ENCODE measurements at places on chromosomes 4 and X.

DNA sequence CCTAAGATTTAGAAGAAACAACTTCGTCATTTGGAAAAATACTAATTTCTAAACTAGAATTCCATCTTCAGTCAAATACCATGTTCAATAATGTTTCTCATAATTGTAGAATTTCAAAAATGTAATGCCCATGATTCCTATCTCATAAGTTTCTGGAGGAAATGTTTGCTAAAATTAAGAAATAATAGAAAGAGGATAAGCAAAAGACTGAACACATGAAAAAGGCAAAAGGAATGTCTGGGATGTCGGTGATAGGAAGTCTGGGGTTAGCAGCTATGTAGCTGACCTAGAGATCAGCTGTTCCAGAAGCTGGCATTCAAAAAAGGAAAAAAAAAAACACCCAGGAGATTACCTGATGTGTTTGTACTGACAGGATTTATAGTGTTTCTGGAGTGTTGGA is 18.9 kb upstream of the PCDH10 start:
- DNase-seq, result no peak

DNA sequence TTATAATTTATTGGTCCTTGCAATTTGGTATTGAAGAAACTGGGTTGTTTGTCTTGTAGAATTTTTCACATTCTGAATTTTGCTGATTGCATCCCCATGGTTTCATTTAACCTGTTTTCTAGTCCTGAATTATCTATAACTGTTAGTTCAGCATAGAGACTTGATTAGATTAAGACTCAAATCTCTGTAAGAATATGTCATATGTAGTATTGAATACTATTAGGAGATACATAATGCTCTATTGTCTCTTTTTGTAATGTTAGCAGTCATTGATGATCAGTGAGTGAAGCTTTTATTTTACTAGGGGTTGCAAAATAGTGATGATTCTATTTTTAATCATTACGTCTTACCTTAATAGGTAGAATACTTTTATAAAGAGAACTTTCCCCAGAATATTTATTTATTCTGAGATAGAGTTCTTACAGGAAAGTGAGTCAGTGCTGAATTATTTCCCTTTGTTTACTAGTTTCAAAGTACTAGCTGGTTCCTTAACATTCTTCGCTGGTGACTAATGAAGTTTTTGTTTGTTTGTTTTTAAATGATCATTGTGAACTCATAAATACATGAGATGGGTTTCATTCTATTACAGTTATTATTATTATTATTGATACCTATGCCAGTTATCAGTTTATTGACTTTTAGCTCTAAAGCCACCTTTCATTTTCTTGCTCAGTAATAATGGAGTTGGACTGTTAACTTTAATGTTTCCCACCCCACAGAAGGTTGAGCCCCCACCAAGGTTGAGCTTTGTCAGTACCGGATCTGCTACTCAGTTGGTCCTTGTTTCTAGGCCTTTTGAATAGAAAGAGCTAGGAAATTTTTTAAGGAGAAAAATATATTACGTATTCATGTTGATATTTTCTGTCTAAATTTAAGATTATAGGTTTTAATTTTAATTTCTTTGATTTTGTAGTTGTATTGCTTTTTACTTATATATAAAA is 102.3 kb downstream of the LARP1B start:
- no peak for DNase-seq

DNA sequence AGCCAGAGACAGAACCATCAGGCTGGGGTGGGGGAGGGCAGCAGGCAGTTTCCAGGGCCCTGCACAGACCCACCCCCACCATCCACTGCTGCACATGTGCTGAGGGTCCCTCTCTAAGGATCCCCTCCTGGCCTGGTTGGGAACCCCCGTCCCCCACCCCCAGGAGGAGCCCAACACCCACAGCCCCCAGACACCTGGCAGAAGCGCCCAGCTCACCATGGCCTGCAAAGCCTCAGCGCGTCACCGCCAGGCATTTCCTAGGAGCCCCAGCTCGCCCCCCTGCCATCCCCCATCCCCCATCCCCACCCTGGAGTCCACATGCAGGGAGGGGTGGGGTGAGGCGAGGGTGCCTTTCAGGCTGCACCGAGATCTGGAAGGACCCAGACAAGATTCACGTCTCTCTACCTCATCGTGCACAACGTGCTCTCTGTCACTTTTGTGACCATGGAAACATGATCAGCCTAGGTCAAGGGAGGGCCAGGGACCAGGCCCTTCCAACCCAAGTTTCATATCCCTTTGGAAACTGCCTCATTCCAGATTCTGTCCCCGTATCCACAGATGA is 9.3 kb downstream of the MXD4 start:
- no peak for DNase-seq

DNA sequence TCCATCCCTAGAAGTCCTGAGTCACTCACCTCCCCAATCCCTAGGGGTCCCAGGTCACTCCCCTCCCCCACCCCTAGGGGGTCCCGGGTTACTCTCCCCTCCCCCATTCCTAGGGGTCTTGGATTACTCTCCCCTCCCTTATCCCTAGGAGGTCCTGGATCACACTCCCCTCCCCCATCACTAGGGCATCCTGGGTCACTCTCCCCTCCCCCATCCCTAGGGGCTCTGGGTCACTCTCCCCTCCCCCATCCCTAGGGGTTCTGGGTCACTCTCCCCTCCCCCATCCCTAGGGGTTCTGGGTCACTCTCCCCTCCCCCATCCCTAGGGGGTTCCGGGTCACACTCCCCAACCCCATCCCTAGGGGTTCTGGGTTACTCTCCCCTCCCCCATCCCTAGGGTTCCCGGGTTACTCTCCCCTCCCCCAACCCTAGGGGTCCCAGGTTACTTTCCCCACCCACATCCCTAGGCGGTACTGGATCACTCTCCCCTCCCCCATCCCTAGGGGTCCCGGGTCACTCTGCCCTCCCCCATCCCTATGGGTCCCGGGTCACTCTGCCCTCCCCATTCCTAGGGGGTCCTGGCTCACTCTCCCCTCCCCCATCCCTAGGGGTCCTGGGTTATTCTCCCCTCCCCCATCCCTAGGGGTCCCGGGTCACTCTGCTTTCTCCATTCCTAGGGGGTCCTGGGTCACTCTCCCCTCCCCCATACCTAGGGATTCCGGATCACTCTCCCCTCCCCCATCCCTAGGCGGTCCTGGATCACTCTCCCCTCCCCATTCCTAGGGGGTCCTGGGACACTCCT is 2.1 kb downstream of the ASMTL start:
- no peak for DNase-seq

DNA sequence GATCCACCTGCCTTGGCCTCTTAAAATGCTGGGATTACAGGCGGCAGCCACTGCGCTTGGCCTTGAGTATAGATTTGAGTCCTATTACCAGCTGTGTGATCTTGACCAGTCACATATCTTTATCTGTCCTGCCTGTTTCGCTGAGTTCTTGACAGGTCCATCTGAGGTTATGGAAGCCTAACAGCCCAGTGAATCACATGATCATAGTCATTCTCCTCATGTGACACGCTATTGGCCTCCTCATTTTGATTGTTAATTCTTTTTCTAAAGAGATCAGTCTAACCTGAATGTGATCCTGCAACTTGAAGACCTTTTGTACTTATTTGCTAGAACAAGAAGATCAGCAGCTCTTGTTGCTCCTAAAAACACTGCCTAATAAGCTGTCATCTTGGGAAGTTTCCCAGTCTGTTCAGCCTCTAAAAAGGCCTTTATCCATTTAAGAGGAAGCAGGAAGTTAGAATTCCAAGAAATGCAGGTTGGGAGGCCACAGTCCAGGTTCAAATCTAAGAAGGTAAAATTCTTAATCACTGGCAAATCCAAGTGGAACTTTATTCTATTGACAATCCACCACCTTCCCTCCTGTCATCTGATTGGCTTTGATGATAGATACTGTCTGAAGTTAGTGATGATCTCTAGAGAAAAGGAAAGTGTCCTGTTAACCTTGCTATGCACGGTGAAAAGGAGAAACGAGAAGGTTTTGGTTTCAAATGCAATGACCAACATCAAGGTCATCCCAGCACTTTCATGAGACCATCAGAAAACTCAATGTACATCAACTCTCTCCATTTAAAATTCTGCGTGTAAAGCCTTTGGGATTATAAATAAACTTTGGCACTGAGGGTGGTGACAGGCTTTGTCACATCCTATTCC is 86.9 kb downstream of the CHRNA9 start:
- DNase-seq, result no peak

Measured in NCI-H1092 (cell line).